HS-5 (cell line): ENCODE measurements at places on chromosomes 12 and 14.

- no peak for DNase-seq
Measured at GRCh38 chr14:81341781-81342180, 58.3 kb downstream of the STON2 start.

DNA sequence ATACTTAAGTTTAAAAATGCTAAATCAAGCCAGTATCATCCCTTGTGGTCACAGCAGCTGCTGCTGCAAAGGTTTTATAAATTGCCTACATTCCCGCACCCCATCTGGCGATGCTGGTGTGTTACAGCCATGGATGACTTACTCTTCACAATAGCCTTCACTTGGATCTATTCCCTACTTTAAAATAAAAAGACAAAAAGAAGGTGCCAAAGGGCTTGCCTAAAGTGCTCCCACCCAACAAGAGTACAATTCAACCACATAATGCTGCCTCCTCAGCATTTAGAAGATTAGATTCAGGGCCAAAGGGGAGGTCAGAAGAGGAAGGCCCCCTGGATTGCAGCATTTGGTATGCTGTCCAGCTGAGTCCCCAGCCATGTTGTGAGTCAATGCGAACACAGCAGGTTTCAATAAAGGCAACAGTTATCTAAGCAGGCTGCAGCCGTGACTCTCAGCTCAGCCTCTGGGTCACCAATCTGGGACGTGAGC is 176.1 kb downstream of the DAD1 start:
- no peak for DNase-seq

DNA sequence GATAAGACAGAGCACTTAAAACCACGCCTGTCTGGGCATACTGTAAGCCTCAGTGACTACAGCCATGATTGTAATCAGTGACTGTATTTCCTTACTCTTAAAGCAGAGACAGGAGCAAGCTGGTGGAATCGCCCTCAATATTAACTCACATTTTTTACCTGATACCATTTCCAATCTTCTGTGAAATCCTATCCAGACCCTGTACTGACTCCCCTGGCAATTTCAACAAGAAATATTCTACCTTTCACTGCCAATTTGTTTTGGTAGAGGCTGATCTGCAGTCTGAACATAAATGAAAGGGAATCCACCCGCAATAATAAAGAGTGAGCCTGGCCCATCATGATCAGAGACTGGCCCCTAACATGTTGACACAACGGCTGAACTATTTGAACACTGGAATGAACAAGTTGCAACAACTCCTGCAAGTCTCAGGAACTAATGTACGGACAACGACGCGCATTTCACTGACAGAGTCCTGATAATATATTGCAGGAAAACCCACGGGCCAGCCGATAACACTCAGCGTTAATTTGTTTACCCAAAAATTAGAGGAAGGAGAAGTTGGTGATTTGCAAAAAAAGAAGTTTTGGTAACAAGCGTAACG is 195.5 kb upstream of the BTG1 start:
- no peak for DNase-seq

- no peak for DNase-seq
Measured at GRCh38 chr12:108843187-108843586, 14.2 kb downstream of the SSH1 start.

- DNase-seq: no peak
Measured at GRCh38 chr14:102471921-102472790, 37.4 kb downstream of the ANKRD9 start.

GRCh38 chr12:13101821-13102375 is 1.6 kb downstream of the GSG1 start:
- no peak for DNase-seq

DNA sequence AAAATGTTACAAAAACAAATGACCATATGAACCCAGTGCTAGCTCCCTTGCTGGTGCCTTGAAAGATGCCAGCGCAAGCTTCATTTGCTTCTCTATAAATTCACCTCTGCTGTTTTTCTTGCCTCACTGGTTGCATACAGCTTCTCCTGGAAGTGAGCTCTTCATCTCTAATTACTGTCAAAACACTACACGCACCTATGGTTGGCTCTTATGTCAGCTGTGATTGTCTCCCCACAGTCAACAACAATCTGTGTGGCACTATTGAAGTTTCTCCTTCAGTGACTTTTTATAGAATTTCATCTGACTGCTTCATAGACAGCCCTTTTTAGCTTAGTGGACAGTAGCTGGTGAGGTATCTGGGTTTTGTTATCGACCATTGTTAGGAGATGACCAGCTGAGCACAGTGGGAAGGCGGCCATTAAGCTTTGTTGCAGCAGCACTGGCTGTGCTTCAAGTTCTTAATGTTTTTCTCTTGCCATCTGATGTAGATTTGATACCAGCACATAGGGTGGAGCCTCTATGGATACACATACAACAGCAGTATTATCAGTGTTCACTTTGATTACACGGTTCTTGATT is 131.8 kb downstream of the KITLG start:
- no peak for DNase-seq

GRCh38 chr14:73000073-73000472 is 26.8 kb downstream of the ZFYVE1 start:
- DNase-seq: no peak

- no peak for DNase-seq
Measured at GRCh38 chr12:19066475-19067001, 63.0 kb upstream of the PLEKHA5 start.

DNA sequence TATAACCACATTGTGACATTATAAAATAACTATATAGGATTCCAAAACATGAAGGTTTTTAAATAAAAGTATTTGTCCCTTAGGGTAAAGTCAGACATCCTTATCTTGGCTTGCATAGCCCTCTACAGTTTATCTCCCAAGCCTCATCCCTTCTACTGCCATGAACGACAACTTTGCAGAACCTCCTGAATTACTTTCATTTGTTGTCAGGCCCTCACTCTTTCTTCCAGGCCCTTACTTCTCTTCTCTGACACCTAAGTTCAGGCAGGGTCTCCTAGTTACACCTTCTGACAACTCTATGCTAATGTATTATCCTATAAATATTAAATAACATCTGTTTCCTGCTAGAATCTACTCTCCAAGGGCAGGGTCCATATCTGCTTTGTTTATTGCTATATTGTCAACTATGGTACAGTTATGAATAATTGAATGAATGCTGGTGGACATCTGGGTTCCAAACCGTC is 115.7 kb upstream of the MDM1 start:
- DNase-seq: no peak

DNA sequence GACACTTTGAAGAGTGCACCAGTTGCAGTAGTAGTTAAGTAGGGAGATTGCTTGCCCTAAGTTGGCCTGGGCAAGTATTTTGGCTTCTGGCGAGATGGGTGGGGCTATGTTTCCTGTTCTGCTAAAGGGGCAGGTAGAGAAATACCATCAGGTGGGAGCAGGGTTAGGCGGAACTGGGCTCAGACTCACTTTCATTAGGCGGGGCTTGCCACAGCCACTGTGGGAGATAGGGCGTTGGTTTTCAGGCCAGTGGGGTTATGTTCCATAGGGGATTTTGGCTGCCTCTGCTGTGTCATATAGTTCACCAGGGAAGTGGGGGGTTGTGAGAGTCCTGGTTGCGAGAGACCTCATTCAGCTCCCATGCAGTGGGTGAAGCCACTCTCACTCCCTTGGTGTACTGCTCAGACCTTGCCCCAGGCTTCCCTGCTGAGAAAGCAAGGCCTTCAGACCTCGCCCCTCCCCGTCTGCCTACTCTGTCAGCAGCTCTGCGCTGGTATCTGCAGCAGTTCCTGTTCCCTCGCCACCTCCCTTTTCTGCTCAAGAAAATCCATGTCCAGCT is 43.3 kb downstream of the AEBP2 start:
- DNase-seq: no peak
